Myocyte (in vitro differentiated cells): ENCODE measurements at places on chromosomes 5 and 9. TPM values are rescaled to one million over a fixed set of nuclear protein-coding genes. Genes with fewer than 3 reads are reported as not detected.
A peak's percentile ranks its signal among the peaks of the same experiment; 100 is the strongest.

- DNase-seq: no peak
Measured at GRCh38 chr9:22158271-22158670, 149.2 kb upstream of the CDKN2B start.

DNA sequence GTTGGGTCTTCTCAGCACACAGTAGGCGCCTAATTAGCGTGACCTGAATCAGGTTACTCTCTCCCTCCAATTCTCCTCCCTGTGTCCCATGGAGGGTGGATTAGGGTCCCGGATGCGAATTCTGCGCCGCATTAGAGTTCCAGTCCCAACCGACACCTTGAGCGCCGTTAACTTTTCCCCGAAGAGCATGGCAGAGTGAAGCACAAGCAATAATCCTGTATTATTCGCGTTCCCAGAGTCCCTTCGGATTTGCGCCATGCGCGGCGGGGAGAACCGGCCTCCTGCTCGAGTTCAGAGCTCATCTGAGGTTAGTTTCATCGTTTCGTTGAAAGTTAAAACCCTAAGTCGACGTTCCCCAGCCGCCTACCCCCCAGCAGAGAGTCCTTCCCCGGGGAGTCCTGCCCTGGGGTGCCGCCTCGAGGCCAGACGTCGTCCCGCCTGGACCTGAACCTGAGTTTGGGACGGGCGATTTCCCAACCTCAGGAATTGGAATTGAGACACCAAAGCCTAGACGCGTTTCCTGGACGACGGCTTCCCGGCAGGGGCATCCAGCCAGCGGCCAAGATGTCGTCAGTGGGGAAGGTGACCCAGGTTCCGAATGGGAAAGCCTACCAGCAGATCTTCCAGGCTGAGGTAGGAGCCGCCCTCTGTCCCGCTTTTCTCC, at the start of gene CCDC180:
Gene CCDC180, plus strand, starts transcription at position 160 of the 664 bp plus-strand sequence. Its CDS starts 405 bp downstream, at position 565.
- no peak for DNase-seq

GRCh38 chr9:70933321-70933720, 188.1 kb downstream of the TRPM3 start:
- no peak for DNase-seq

DNA sequence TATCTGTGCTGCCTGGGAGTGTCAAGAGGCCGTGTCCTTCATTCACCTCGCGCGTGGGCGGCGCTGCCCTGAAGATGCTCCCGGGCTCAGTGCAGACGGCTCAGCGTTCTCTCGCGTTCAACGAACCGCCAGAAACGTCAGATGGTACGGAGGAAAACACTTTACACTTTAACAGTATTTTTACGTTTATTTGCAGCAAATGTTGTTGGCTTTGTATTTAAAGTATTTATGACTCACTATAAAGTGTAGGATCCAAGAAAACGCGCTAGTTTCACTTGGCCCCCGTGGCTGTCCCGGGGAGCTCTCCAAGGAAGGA, 544 bp upstream of the ERCC6L2 start:
- peak; percentile 68 for DNase-seq

DNA sequence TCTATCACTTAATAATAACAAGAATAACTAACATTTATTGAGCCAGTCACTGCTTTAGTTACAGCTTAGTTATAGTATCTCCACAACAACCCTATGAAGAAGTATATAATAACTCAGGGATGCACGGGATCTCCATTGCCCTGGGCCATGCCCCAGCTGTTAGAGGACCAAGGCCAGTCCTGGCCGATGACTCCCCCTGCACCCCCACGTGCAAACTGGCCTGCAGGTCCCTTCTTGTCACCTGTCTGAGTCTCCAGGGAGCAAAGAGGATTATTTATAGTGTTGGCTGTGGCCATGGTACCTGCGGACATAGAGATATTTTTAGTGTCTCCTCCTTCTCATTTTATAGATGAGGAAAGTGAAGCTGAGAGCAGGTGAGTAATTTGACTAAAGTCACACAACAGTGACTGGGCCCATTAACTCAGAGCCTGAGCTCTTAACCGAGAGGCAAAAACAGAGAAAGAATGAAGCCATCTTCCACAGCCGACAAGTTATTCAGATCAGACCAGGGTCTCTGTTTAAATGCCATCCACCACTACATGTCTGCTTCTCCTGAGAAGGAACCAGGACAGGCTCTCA, 94.4 kb downstream of the TMEM215 start:
- DNase-seq: no peak

DNA sequence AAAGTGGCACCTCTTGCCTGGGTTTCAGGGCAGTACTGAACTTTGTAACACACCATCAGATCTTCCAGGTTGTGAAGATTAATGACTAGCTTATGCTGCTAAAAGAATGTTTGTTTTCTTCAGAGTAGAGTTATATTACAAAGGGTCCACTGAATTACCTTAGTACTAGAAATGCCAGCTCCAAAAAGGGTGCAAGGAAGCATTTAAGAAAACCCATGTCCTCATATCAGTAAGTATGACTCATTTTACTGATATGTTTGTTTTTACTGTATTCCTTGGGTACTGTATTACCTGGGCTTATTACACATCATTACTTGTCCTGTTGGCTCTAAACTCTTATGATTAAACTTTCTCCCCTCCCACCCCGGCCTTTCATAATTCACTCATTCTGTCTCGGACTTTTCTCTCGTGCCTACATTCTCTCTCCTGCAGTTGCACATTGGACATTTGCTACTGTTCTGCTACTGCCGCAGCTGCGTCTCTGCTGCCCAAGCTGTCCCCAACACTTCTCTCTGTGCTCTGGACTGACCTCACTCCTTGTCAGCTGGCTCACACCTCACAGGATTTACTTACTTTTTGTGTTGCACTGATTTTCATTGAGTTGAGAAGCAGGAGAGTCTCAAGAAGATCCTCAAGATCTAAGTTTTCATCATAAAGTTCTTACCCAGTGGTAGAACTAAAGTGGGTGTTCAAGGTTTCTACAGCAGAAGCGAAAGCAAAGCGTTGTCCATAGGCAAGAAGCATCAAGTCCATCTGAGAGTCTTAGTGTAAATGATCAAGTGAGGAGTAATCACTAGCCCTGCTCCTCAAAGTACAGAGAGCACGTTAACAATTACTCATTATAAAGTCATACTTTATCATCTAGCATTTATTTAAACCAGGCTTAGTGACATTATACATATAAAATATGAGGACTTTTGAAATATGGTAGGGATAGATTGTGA, 53.2 kb upstream of the C9orf72 start:
- no peak for DNase-seq

- DNase-seq: peak; percentile 77
Measured at GRCh38 chr9:38339087-38339486, 53.4 kb upstream of the ALDH1B1 start.

DNA sequence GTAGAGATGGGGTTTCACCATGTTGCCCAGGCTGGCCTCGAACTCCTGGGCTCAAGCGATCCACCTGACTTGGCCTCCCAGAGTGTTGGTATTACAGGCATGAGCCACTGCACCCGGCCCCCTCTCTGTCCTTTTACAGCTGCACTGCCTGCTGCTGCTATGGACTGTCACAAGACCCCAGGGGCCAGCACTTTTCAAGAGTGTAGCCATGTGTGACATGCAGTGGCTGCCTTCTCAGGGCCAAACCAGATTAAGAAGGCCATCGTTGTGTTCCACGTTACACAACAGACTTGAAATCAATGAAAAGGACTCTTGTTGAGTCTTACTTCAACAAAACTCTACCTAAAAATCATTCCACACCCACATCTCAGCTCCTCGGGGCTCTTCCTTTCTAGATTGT, 78.9 kb upstream of the ICE1 start:
- DNase-seq: no peak

GRCh38 chr9:16069671-16070454, 517.0 kb downstream of the CCDC171 start:
- DNase-seq: no peak

DNA sequence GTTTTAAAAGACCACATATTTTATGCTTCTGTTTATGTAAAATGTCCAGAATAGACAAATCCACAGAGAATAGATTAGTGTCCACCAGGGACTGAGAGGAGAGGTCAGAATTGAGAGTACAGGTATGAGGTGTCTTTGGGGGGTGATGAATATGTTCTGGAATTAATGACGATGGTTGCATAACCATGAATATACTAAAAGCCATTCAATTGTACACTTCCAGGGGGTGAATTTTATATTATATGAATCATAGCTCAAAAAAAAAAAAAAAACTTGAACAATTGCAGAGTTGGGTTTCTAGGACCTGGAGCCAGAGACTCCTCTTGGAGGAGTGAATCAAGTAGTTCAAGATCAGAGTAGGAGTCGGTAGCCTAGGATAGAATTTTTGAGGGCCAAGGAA, 57.8 kb upstream of the RUSC2 start:
- no peak for DNase-seq

GABRA1 gene
- total RNA-seq: not detected in 2 replicates

TAS2R1 gene
- total RNA-seq: not detected in 2 replicates

ERGIC1 gene
- total RNA-seq: 97.8 and 120 TPM in 2 replicates
